CD4-positive, alpha-beta T cell treated with Interleukin-15 for 1 hour (primary cell): ENCODE measurements at places on chromosomes 6 and 20.

DNA sequence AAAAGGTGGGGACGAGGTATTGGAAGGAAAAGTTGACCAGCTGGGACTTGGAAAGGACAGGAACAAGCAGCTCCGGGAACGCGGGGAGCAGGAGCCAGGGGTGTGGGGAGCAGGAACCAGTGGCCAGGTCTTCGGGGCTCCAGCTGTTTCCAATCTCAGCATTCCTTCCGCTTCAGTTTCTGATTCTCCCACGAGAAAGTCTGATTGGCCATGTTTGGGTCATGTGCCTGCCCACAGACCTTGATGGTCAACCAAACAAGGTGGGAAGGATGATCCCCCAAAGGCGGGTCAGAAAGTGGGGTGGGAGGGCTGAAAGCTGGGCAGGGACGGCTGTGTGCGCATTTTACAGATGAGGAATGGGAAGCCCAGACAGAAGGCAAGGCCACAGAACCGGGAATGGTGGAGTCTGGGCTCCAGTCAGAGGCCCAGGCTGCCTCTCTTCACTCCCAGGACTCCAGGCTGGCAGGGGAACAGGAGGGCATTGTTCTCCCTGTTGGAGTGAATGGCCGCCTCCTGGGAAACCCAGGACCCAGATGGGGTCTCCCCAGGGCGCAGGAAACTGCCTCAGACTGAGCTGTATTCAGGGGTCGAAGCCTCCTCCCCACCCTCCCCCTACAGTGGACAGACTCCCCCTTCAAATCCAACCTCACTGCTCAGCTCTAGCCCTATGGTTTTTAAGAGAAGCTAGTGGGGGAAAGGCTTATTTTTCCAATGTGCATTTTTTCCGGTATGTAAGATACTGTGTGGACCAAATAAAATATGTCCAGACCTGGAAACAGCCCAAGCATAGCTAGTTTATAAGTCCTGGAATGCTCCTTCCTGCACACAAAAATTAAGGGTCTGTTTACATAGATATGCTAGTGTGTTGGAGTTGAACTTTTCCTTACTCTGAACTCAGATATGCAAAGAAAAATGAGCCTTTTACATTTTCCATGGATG is 12.2 kb upstream of the PTGIS start:
- no peak for DNase-seq

- DNase-seq: peak; percentile 61
Observed at GRCh38 chr6:52352239-52353018, 9.5 kb upstream of the PAQR8 start.

- no peak for DNase-seq
Observed at GRCh38 chr6:78076371-78076770, 423.5 kb downstream of the MEI4 start.

DNA sequence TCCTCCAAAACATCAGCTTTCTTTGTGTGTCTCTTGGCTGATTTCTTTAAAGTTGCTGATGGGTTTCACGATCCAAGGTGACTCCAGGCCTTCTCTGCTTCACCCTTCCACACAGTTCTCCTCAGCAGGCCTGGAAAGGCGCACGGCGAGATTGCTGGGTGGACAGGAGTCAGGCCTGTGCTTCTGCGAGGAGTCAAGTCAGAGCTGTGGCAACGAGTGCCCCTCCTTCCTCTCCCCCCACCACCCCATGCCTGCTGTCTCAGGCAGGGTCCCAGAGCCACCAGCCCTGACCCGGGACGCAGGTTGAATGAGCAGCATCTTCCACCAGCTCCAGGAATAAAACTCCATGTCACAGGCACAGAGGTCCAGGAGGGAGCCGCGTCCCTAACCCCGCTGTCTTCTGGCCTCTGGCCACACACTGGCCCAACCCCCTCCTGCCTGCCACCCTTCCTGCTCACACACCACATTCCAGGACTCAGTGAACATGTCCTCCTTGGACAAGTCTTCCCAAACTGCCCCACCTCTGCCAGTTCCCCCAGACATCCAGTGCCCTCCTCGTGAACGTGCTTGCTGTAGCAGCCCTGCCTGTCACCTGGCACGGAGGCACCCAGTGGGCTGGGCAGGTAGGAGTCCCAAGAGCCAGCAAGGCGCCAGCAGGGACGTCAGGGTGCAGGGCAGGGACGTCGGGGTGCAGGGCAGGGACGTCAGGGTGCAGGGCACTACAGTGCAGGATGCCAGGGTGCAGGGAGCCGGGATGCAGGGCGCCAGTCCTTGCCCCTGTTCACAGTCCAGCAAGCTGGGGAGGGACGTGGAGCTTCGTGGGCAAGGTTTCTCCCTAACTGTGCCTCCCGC is 7.2 kb upstream of the NTSR1 start:
- DNase-seq: no peak

GRCh38 chr20:59219211-59219610 is 55.6 kb downstream of the ZNF831 start:
- DNase-seq: no peak

DNA sequence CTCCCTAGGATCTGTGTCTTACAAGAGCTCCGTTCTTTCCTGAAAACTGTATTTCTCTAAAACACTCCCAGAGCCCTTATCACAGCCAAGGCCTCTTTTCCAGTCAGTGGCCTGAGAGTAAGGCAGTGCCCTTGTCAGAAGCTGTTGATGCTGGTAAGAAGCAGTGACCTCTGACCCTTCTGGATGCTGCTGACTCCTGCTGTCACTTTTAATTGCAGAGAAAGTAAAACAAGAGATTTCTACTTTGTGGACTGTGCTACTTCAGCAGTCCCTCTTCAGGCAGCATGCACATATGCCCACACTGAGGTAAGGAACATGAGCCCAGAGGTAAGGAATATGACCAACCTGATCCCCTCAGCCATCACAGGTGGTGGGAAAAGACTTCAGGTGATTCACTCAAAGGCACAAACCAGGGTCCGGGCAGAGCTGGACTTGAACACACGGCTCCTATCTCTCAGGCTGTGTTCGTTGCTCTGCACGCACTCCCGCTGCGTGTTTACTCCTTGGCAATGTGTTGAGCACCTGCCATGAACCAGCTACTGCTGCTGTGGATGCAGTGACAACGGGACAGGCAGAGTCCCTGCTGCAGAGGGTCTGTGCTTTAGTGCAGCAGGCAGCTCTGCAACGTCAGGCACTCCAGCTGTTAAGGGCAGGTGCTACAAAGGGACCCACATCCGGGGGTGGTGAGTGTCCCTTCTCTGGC is 201.9 kb upstream of the CST7 start:
- DNase-seq: no peak

DNA sequence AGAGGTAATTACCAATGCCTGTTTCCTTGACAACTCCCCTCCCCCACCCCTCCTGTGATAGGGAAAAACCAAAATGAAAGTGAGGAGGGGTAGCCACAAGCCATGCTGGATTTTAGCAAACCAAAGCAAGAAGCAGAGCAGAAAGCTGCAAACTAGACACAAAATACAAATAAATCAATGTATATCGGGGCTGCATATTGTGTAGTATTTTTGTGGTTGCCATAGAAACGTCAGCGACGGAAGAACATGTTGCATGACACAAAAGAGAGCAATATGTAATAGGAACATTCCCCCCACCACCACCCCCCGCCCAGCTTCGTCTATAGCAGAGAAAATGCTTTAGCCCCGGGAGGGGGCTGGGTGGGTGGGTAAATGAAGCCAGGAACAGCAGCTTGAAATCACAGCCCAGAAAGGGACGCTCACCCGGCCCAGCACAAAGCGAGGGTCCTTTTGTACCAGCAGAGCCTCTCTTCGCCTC is 548 bp downstream of the AGPAT4 start:
- peak; percentile 72 for DNase-seq

- DNase-seq: peak; percentile 23
Observed at GRCh38 chr6:144262470-144263369, 22.4 kb upstream of the UTRN start.

DNA sequence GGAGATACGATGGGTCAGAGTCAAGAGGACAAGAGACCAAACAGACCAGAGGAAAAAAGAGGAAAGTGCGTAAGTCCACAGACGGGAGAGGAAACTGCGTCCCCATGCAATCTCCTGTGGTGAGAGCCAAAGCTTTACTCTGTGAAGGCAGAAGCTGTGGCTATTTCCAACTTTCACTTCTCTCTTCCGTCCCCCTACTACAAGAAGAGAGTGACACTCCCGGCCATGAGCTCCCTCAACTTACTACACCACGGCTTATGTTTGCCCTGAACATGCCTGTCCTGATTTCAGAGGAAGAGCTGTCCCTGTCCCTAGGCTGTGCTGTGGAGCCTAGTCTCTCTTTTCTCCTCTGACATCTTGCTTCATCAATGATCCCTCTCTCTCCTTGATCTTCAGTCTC is 11.5 kb upstream of the SSR1 start:
- DNase-seq: peak; percentile 47

DNA sequence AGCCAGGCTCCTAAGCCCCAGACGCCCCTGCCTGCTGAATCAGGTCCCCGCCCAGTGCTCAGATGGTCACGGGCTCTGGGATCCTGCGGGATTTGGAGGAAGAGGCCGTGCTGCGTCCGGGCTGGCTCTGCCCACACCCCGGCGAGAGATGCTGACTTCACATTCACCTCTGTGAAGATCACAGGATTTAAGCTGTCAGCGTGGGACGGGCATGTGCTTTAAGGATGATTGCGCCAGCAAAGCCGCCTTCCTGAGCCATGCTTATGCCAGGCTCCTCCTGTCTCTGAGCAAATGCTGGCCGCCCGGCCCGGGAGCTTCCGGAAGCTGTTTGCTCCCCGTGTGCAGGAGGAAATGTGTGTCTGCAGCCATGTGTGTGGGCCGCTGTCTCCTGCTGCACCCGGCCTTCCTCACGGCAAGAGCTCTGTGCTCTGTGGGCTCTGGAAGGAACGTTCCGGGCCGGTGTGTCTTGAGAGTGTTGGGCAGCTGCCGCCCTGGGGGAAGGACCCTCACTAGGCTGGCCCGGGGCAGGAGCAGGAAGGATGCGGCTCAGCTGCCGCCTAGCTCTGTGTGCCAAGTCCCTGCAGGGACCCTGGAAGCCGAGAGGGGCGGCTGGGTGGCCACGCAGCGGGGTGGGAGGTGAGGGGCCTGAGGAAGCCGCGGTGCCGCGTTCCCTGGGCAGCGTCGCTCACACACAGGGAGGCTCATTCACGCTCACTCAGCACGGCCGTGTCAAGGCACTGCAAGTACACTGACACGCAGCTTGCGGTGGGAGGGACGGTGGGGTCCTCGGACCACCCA is 19.0 kb upstream of the BHLHE23 start:
- no peak for DNase-seq

- no peak for DNase-seq
Observed at GRCh38 chr6:56370127-56370540, 122.8 kb upstream of the COL21A1 start.

- no peak for DNase-seq
Observed at GRCh38 chr6:43428112-43428570, 800 bp downstream of the ABCC10 start.

- DNase-seq: no peak
Observed at GRCh38 chr6:38976801-38977500, 71.6 kb upstream of the GLP1R start.

DNA sequence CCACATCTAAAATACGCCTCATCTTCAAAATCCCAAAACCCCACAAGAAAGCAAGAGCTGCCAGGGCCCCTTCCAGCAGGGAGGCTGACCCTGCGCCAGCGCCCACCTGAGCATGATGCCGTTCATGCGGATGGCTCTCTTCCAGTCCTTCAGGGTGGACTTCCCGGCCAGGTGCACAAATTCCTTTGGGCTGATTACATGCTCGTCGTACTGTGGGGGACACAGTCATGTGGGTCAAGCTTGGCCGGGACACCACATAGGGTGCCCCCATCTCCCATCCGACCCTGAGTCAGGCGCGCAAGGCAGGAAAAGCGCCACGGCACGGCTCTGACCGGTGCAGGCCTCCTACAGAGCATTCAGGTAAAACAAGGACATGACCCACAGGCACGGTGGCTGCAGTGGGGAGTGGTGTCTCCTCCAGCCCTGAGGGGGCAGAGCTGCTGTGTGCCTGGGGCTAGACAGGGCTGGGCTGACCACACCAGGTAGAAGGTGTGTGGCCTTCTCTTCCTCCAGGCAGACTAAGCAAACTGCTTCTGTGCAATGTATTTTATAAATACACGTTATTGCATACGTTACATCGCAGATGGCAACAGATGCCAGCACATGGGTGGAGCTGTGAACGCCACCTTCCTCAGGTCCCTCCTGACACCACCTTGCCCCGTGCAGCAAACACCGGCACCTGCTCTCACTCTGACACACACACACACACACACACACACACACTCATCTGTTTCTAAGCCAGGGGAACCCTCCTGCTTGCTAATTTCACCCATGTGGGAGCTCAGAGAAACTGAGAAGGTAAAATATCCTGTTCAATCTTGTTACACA is 23.8 kb upstream of the HELZ2 start:
- DNase-seq: no peak

DNA sequence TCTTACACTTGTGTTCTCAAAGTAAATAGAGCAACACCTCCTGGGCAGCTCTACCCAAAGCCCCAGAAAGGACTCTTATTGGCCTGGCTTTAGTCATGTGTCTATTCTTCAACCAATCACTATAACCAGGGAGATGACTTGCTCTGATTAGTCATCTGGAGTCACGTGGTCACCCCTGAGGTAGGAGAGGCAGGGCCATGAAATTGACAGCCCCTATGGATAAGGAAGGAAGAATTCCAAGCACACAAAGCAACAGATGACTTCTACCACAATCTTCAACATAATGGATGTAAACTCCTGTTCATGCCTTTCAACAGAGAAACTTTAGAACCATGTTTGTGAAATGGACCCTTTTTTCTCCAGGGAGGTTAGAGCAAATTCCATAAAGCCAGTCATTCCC is 24.6 kb upstream of the EYA2 start:
- no peak for DNase-seq

DNA sequence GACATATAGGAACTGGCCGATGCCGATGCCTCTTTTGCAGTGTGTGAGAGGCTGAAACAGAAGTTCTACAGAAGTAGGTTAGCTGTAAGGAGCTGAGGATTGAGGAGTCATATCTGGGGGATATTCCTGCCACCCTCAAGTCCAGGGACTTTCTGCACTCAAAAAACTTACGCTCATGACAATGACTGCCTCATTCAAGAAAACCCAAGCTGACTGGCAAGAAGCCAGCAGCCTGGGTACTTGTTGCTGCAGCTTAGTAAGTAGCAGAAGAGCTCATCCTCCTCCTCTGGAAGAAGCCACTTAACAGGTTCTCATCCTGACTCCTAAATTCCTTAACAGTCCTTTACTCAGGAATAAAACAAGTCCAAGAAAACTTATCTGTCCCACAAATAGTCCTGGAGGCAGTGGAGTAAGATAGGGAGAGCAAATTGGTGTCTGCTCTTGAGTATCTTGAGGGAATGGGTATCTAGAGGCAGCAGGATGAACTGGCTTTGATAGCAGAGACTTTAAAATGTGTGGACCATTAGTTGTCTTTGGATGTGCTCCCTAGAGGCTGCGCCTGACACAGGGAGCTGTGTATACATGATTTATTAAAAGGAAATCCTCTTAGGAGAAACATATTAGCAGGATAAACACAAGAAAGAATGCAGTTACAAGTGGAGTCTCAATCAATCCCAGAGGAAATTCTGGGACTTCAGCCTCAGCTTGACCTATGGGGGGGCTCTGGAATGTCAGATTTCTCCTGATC is 7.4 kb downstream of the CALHM5 start:
- no peak for DNase-seq
